ENCODE measurements at places on chromosomes 2 and 18.

DNA sequence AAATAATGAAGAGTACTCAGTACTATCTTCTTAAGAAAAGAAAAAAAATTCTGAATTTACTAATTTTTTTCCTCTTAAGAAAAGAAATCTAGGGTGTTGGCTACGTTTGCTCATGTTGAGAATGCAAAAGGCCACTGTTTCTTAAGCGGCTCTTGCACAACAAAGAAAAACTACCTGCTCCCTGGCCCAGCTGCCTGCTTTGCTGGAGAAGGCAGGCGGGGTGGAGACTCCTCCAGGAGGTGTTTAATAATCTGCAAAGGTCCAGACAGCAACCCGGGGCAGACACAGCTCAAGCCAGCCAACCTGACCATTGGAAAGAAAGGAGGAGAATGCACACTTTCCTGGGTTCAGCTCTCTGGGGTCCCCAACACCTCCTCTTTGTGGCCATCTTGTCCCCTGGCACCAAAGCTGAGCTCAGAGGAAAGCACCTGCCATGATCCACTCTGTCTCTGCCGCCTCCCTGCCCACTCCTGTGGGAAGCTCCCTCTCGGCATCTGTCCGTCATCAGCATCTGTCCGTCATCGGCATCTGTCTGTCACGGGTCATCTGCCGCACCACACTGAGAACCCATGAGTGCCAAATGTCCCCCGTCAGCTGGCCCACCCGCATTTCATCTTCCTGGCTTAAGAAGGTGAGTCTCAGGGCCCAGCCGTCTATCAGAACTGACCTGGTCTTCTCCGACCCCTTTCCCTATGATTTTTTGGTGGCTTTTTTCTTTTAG lies 11.9 kb downstream of the ZNF516 start:
- no peak overlapping the region for H3K4me3 ChIP-seq
- no peak overlapping the region for H3K27ac ChIP-seq
- peaks cover 19% of the 10 kb centered on the region for H3K4me1 ChIP-seq

- H3K27ac ChIP-seq, result no peak overlapping the region
- peaks cover 30% of the 10 kb centered on the region for H3K27me3 ChIP-seq
- H3K4me1 ChIP-seq, result no peaks in the 10 kb centered on the region
- no peak for DNase-seq
These were observed 73.7 kb upstream of the TGFA start for GRCh38 chr2:70627211-70627898.

DNA sequence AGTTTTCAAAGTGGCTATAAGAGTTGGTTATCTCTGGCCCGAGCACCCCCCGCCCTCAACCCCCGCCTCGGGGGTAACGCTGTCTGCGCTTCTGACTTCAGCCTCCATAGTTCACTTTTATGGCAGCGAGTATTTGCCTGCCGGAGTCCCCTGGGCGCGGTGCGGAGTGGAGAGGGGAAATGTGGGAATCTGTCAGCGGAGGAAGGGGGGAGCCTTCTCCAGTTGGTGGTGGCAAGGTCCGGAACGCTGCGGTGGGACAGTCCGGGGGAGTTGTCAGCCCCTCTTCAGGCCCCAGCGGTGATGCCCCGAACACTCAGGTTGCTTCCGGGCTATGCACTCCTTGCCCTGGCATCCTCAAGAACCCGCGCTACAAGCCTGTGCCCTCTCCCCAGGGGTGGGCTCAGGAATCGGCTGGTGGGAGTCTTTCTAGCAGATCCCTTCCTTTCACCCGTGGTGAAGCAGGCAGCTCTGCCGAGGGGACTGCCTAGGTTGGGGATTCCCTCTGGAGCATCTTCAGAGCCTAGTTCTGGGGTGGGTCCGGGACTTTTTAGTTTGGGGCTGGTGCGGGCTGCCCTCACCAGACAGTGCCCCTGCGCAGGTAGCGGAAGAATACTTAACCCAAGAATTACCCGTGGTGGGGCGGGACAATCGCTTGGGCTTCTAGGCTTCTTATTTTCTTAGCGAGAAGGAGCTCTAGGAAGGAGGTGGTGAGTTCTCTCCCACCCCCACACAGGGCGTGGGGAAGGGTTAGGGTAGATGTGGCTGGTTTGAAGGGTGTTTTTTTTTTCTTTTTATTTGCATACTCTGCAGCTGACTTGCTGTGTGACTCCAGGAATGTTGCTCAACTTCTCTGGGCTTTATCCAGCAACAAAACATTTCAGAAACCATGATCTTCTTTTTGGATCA lies 1.6 kb downstream of the ATOH8 start:
- no peak for DNase-seq
- H3K36me3 ChIP-seq, result no peaks in the 10 kb centered on the region
- peaks cover 28% of the 10 kb centered on the region for H3K27me3 ChIP-seq
- no peak overlapping the region for H3K27ac ChIP-seq
- peaks cover 10% of the 10 kb centered on the region for H3K4me1 ChIP-seq

GRCh38 chr18:69157906-69158305 lies 242.8 kb upstream of the DOK6 start:
- no peaks in the 10 kb centered on the region for H3K36me3 ChIP-seq
- no peaks in the 10 kb centered on the region for H3K27me3 ChIP-seq
- no peak for DNase-seq
- H3K4me1 ChIP-seq, result no peaks in the 10 kb centered on the region
- no peak overlapping the region for H3K27ac ChIP-seq
- H3K4me3 ChIP-seq, result no peak overlapping the region

- H3K4me1 ChIP-seq, result peaks cover 80% of the 10 kb centered on the region
- H3K4me3 ChIP-seq, result peak overlapping the region; percentile 16
- DNase-seq, result no peak
- peaks cover 33% of the 10 kb centered on the region for H3K27me3 ChIP-seq
These were observed 19.2 kb upstream of the SPATA3 start for GRCh38 chr2:230976671-230977171.

DNA sequence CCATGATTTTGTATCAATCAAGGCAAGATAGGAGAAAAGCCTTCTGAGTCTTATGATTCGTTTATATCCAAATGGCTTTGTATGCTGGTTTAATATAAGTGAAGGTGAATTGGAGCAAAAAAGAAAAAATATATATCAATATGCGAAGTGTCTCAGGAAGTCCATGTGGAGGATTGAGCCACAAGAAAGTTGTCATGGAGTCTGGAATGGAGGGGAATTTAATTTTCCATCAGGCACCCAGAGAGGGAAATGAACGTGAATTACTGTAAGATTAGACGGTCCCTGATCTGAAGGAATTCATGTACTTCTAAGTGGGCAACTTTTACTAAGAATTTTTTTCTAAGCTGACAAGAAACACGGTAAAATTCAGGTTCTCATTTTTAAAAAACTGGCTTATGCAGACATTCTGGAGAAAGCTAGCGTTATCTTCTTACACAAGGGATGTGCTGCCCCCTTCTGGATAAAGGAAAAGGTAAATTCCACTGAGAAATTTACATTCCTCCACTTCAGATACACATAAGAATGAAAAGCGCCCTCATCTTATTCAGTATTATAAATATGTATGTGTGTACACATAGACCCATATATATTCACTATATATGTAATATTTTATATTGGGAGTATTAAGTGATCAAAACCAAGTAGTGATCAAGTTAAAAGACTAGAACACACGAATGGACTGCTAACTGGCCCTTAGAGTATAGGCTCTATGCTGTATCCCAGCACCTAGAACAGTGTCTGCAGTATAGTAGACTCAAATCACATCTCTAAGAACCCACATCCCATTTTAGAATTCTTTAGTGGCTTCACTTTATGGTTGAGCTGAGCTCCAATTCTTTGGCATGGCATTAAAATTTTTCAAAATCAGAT lies 289.0 kb upstream of the TFPI start:
- H3K4me1 ChIP-seq, result no peaks in the 10 kb centered on the region
- no peak for DNase-seq
- H3K27ac ChIP-seq, result no peak overlapping the region

GRCh38 chr2:145043399-145043834 lies 523.5 kb upstream of the ZEB2 start:
- H3K36me3 ChIP-seq, result no peaks in the 10 kb centered on the region
- no peaks in the 10 kb centered on the region for H3K4me1 ChIP-seq
- H3K27me3 ChIP-seq, result peaks cover 2% of the 10 kb centered on the region
- DNase-seq, result no peak
- no peak overlapping the region for H3K27ac ChIP-seq

GRCh38 chr2:121076885-121077549 lies 208.0 kb downstream of the TFCP2L1 start:
- DNase-seq, result peak; percentile 75
- H3K27me3 ChIP-seq, result no peaks in the 10 kb centered on the region
- no peaks in the 10 kb centered on the region for H3K4me1 ChIP-seq

DNA sequence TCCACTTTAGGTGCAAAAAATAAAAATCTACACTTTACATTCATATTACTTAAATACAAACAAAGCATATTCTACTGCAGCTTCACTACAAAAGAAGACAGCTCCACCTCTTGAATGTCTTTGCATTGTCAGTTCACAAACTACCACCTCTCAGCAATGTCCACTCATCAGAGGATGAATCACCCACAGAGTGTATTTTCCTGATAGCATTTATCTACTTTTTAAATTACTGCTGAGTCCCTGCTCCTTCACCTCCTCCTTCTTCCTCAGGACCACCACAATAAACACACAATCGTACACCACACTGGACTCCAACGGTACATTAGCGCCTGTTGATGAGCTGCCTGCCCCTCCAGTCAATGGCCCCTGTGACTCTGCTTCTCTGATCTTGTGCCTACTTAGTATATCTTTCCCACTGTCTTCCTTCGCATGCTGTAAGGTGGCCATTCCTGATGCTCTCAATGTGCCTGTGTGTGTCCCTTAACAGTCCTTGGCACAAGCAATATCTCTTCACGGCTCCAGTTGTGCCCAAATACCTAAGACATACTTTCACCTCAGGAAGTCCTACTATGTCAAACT lies 120.9 kb downstream of the DHRS9 start:
- H3K27ac ChIP-seq, result no peak overlapping the region
- no peak for DNase-seq
- peaks cover 16% of the 10 kb centered on the region for H3K27me3 ChIP-seq
- H3K36me3 ChIP-seq, result no peaks in the 10 kb centered on the region
- no peaks in the 10 kb centered on the region for H3K4me1 ChIP-seq

- no peak overlapping the region for H3K4me3 ChIP-seq
- no peaks in the 10 kb centered on the region for H3K27me3 ChIP-seq
- no peak overlapping the region for H3K27ac ChIP-seq
These were observed 637.8 kb upstream of the CHAC2 start for GRCh38 chr2:53129851-53130250.

- no peak for DNase-seq
- H3K4me1 ChIP-seq, result no peaks in the 10 kb centered on the region
- no peaks in the 10 kb centered on the region for H3K27me3 ChIP-seq
- H3K36me3 ChIP-seq, result no peaks in the 10 kb centered on the region
- no peak overlapping the region for H3K4me3 ChIP-seq
- no peak overlapping the region for H3K27ac ChIP-seq
These were observed 250.2 kb upstream of the REG3G start for GRCh38 chr2:78775291-78775690.
